Aorta (tissue), 5 donors: ENCODE measurements at places on chromosomes 1 and 21. TPM values are rescaled to one million over a fixed set of nuclear protein-coding genes. Genes with fewer than 3 reads are reported as not detected.
A peak's percentile ranks its signal among the peaks of the same experiment; 100 is the strongest.

SPOCD1 gene
- total RNA-seq, result 4.0 TPM

DMBX1 gene
- total RNA-seq, result not detected

TTC3 gene
- 118 TPM for total RNA-seq

RCAN1 gene
- 99.9 TPM for total RNA-seq

GPR153 gene
- 4.5 TPM for total RNA-seq

COL6A1 gene
- total RNA-seq, result 458 TPM

TNNI3K gene
- total RNA-seq, result 2.8 TPM

RPE65 gene
- not detected for total RNA-seq

GREM2 gene
- 5.1 TPM for total RNA-seq

NHLH2 gene
- total RNA-seq, result not detected

GBP2 gene
- 110 TPM for total RNA-seq

DNA sequence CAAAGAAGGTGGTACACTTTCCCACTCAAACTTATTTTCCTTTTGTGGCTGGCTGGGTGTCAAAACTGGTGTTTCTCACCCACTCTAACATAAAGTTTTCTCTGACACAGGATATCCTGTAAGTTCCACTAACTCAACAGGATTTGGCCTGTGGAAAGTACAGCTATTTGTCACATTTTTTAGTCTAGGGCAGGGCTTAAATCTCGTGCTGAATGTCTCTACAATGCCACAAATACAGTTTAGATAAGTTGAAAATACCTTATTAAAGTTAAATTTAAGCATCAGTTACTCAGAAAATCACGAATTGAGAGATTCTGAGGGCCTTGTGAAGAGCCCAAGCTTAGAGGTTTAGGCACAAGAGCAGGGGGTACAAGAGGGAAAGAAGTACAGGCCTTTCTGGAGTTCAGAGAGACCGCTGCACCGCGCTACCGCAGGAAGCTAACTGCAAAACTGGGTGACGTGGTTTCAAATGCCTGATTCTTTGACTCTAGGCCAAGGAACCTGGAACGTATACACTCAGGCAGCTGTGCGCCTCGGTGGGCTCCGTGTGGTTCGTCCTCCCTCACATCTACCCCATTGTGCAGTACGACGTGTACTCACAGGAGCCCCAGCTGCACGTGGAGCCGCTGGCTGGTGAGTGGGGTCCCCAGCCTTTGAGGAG is 23.4 kb upstream of the PWP2 start:
- H3K36me3 ChIP-seq, result peaks cover 3% of the 10 kb centered on the region
- no peak overlapping the region for H3K27ac ChIP-seq
- no peak overlapping the region for H3K4me3 ChIP-seq
- no peaks in the 10 kb centered on the region for H3K27me3 ChIP-seq
- H3K4me1 ChIP-seq, result no peaks in the 10 kb centered on the region
- no peak for DNase-seq

GRCh38 chr1:56645677-56646305 is 677 bp downstream of the PRKAA2 start:
- no peaks in the 10 kb centered on the region for H3K36me3 ChIP-seq
- H3K27me3 ChIP-seq, result no peaks in the 10 kb centered on the region
- H3K4me1 ChIP-seq, result no peaks in the 10 kb centered on the region

- no peak for DNase-seq
- H3K36me3 ChIP-seq, result no peaks in the 10 kb centered on the region
- H3K27ac ChIP-seq, result no peak overlapping the region
- no peaks in the 10 kb centered on the region for H3K27me3 ChIP-seq
- no peak overlapping the region for H3K4me3 ChIP-seq
Observed at GRCh38 chr1:10671622-10672342, 124.7 kb downstream of the CASZ1 start.

- no peak for DNase-seq
Observed at GRCh38 chr1:63033211-63033610, 249.3 kb downstream of the ATG4C start.

GRCh38 chr1:194288238-194288637 is 1101.8 kb upstream of the B3GALT2 start:
- H3K36me3 ChIP-seq, result no peaks in the 10 kb centered on the region
- no peak overlapping the region for H3K4me3 ChIP-seq
- DNase-seq, result no peak
- no peak overlapping the region for H3K27ac ChIP-seq
- H3K27me3 ChIP-seq, result no peaks in the 10 kb centered on the region

GRCh38 chr1:51612447-51612961 is 4.4 kb upstream of the OSBPL9 start:
- no peak overlapping the region for H3K4me3 ChIP-seq
- H3K27me3 ChIP-seq, result no peaks in the 10 kb centered on the region
- no peak for DNase-seq
- H3K27ac ChIP-seq, result no peak overlapping the region
- no peaks in the 10 kb centered on the region for H3K36me3 ChIP-seq

DNA sequence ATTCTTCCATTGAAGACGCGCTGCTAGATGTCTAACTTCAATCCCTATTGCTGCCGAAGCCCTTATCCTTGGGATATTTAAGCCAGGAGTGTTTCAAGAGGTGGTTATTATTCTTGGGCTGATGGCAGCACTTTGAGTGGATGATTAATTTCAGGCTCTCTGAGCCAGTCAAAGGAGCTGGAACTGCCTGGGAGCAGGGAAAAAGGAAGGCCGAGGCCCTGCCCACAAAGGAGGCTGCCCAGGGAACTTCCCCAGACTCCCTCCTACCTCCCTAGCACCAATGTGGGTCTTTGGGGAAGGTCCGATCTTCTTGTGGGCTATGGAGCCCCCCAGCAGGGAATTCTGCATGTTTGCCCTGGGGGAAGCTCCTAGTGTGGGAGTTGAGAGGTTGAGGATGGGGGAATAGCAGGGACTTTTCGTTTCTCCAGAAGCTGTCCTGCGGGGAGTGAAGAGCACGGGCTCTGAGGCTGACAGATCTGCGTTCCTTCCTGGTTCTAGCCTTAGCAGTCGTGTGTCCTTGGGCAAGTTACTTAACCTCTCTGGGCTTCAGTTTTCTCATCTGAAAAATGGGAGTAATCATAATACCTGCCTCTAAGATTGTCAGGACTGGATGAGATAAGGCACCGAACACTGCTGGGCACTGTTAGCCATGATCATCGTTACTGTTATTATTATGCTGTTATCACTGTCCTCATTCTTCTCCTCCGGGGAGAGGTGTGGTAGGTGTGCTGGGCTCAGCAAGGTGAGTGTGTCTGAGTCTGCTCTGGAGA is 6.3 kb downstream of the KCNQ4 start:
- no peaks in the 10 kb centered on the region for H3K27me3 ChIP-seq
- H3K4me3 ChIP-seq, result no peak overlapping the region
- DNase-seq, result no peak
- H3K4me1 ChIP-seq, result no peaks in the 10 kb centered on the region

DNA sequence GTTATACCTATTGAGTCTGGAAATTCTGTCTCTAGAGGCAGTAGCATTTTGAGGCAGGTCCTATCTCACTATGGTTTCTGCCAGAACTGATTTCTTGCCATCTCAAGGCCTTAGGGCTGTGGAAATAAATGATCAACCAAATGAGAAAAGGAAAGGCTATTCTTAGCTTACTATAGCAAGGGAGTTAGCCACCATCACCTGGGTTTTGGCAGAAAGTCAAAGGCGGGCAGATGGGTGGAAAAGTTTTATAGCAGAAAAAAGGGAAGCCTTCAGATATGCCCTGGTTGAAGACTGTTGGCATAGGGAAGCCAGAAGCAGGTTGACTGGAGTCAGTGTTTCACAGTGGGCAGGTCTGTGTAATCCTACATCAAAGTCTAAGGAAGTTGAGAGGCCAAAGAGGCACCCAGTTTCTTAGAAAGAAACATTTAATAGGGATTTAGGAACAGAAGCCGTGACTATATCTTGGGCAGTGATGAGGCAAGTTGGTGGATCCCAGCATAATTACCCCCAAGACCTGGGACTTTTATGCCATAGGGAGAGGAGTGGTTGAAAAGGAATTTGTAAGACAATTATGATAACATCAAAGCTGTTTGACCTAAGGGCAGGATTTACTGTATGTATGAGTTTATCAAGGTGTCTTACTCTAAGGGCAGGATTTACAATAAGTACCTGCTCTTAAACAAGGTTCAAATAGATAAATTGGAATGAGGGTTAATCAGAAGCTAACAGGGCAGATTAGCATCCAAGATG is 29.7 kb downstream of the CTH start:
- H3K4me1 ChIP-seq, result no peaks in the 10 kb centered on the region
- no peaks in the 10 kb centered on the region for H3K36me3 ChIP-seq
- H3K27ac ChIP-seq, result no peak overlapping the region

- no peak overlapping the region for H3K27ac ChIP-seq
- no peaks in the 10 kb centered on the region for H3K4me1 ChIP-seq
- no peaks in the 10 kb centered on the region for H3K27me3 ChIP-seq
- DNase-seq, result no peak
- H3K4me3 ChIP-seq, result no peak overlapping the region
Observed at GRCh38 chr1:103942029-103942428, 192.3 kb downstream of the AMY1C start.

- no peak overlapping the region for H3K27ac ChIP-seq
- H3K36me3 ChIP-seq, result no peaks in the 10 kb centered on the region
- no peaks in the 10 kb centered on the region for H3K4me1 ChIP-seq
- no peak overlapping the region for H3K4me3 ChIP-seq
- no peaks in the 10 kb centered on the region for H3K27me3 ChIP-seq
Observed at GRCh38 chr1:36122062-36123030, 2.7 kb downstream of the COL8A2 start.

DNA sequence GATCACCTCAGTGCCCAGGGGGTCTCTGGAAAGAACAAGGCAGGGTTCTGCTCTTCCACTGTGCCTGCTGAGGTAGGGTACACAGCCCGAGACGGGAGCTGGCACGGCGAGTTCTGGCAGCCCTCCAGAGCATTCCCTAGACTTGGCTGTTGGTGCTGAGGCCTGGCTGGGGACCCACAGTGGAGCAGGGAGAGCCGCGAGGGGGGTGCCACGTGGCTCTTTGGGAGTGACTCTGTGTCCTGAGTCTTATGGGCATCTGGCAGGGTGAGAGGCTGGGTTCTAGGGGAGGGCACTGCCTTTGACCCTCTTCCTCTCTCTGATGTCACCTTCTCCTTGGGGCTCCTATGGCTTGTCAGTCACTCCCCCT is 336.4 kb downstream of the CAMTA1 start:
- H3K27me3 ChIP-seq, result no peaks in the 10 kb centered on the region
- no peak overlapping the region for H3K27ac ChIP-seq
- peak; percentile 73 for DNase-seq
- no peaks in the 10 kb centered on the region for H3K4me1 ChIP-seq
- no peaks in the 10 kb centered on the region for H3K36me3 ChIP-seq

GRCh38 chr1:197675583-197676208 is 99.6 kb downstream of the DENND1B start:
- no peaks in the 10 kb centered on the region for H3K27me3 ChIP-seq
- peaks cover 2% of the 10 kb centered on the region for H3K4me1 ChIP-seq
- no peaks in the 10 kb centered on the region for H3K36me3 ChIP-seq

GRCh38 chr1:20992322-20993056 is 184.2 kb downstream of the EIF4G3 start:
- H3K4me3 ChIP-seq, result no peak overlapping the region
- no peaks in the 10 kb centered on the region for H3K36me3 ChIP-seq
- no peak overlapping the region for H3K27ac ChIP-seq
- H3K4me1 ChIP-seq, result no peaks in the 10 kb centered on the region
- DNase-seq, result no peak

- H3K4me1 ChIP-seq, result peaks cover 2% of the 10 kb centered on the region
- no peaks in the 10 kb centered on the region for H3K27me3 ChIP-seq
- no peak overlapping the region for H3K4me3 ChIP-seq
Observed at GRCh38 chr1:65363484-65363883, 54.1 kb downstream of the DNAJC6 start.

DNA sequence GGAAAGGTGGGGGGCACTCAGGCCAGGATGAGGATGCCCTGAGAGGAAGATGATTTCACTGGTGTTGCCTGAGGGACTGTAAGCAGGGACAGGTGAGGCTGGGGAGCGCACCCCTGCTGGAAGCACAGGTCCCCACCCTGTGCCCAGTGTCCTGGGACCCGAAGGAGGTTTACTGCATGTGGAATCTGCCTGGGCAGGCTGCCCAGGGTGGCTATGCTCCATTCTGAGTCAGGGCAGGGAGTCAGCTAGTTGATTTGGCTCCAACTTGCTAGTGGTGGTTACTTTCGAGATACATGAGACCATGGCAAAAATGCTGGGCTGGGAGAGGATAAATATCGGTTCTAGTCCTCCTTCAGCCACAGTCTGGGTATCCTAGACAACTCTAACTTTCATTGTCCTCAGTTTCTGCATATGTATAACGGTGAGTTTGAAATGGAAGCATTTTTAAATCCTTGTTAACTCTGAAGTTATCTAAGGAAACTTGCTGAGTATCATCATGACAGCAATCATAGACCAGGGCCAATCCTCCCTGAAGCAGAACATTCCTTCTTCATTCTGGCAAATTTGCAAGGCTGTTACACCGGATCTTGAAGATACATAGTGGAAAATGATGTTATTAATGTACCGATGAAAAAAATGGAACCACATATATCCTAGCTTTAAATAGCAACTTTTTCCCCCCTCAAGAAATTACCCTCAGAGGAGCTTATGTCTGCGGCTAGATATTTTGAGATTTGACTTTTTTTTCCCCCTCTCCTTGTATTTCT is 7.7 kb downstream of the TLR5 start:
- no peaks in the 10 kb centered on the region for H3K4me1 ChIP-seq
- H3K36me3 ChIP-seq, result no peaks in the 10 kb centered on the region
- H3K27ac ChIP-seq, result no peak overlapping the region
- peak; percentile 82 for DNase-seq
- no peak overlapping the region for H3K4me3 ChIP-seq
- no peaks in the 10 kb centered on the region for H3K27me3 ChIP-seq

DNA sequence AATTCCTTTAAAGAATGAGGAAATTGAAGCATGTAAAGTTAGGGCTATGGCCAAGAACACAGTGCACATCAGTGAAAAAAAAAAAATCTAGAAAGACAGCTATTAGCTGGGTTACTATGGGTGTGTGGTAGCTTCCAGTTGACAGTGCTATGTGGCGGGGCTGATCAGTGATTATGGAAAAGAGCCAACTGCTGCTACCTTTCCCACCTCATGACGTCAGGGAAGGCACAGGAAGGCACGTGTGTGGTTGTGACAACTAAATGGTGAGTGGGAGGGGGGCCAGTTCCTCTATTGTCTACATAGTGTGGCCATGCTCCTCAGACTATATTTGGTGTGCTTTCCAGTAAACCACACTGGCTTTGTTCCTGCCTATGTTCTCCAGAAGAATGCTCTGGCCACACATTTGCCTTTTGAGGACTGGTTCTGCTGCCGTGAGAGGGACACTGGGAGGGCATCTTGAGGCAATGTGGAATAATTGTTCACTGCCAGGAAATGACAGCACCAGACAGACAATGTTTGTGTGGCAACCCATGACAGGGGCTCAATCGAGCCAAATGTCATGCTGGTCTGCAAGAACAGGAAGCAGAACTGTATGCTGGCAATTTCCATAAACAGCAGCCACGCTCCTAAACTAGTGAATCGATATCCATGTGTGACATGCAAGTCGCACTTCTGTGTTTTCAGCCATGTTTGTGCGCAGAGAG is 3.0 kb upstream of the SDE2 start:
- H3K4me3 ChIP-seq, result no peak overlapping the region
- no peak overlapping the region for H3K27ac ChIP-seq
- no peaks in the 10 kb centered on the region for H3K4me1 ChIP-seq
- DNase-seq, result peak; percentile 84
